ENCODE measurements at places on chromosomes 12 and 14.

- no peak for DNase-seq
These were observed 10.1 kb upstream of the NR2C1 start for GRCh38 chr12:95083471-95083870.

DNA sequence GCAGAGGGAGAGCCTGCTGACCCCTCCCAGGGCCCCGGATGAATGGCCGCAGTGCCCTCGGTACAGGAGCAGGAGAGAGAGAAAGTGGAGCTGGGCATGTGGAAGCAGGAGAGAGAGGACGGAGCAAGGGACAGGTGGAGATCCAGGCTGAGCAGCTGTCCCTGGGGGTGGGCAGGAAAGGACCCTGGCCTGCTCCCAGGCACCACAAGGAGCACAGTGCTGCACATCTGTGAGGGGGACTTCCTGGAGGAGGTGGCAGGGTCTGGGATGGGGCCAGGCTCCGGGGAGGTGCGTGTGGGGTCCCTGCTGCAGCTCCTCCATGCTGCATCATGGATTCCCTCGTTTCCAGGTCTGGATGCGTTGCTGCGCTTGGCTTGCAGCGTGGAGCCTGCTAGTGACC, 13.0 kb upstream of the DLK1 start:
- no peak for DNase-seq

DNA sequence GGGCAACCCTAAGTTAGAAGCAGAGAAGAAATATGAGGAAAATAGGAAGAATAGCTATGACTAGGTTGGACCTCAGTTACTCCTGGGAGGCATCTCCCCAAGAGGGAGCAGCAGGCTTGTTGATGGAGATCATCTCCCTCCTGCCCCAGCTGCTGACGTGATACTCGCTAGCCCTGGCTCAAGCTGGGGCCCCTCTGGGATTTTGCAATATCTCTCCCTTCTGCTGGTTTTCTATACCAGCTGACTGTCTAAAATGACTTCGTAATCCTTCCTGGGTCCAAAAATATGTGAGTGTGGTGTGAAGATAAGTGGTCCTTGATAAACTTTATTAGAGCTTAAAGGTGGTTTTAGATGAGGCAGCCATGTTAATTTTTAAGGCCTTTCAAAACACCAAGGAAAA, 4.5 kb upstream of the HECTD4 start:
- DNase-seq = no peak

GRCh38 chr12:24460099-24460498, 488.8 kb downstream of the BCAT1 start:
- DNase-seq = no peak

Data from activated CD4-positive, alpha-beta memory T cell treated with anti-CD3 and anti-CD28 coated beads for 36 hours (primary cell).